ENCODE measurements at places on chromosomes 2 and 18.
A peak's percentile ranks its signal among the peaks of the same experiment; 100 is the strongest.

GRCh38 chr18:61334951-61335683 lies 1.9 kb downstream of the CDH20 start:
- no peak for DNase-seq

DNA sequence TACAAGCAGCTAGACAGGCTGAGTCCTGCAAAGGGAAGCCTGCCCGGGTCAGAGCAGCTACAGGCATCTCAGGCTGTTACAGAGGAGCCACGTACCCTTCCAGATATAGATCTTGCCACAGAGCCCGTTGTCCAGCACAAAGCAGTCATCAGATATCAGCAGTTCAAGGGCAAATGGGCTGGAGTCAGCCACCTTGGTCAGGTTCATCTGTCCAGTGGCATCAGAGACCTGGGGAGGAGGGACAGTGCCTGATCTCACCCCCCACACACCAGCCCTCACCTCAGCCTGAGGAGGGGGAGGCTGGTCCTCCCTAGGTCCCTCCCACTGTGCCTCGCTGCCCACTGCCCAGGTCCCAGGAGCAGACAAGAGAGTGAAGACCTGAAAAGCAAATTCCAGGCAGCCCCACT lies 12.2 kb downstream of the CAPG start:
- peak; percentile 0 for DNase-seq

GRCh38 chr2:3491306-3491705 lies 28.0 kb downstream of the ADI1 start:
- no peak for DNase-seq

DNA sequence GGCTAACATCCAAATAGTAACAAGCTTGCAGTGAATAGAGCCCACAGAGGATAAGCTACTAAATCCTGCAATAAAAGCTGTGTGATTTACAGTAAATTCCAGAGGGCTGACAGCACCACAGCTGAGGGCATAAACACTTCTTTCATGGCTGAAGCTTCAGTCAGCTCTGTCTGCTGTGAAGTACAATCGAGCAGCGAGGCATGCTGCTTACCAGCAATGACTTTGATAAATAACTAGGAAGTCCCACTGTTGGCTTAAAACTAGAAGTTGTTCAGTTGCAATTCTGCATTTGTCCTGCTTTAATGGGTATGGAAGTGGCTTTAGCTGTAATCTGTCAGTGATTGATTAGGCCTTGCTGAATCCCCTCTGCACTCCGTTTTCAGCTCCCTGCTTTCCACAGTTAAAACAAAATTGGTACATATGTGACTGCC lies 65.2 kb upstream of the FIGN start:
- DNase-seq: peak; percentile 41

GRCh38 chr2:200345975-200346374 lies 39.5 kb downstream of the SPATS2L start:
- DNase-seq: no peak

- no peak for DNase-seq
Measured at GRCh38 chr2:36771671-36772070, 75.2 kb downstream of the VIT start.

DNA sequence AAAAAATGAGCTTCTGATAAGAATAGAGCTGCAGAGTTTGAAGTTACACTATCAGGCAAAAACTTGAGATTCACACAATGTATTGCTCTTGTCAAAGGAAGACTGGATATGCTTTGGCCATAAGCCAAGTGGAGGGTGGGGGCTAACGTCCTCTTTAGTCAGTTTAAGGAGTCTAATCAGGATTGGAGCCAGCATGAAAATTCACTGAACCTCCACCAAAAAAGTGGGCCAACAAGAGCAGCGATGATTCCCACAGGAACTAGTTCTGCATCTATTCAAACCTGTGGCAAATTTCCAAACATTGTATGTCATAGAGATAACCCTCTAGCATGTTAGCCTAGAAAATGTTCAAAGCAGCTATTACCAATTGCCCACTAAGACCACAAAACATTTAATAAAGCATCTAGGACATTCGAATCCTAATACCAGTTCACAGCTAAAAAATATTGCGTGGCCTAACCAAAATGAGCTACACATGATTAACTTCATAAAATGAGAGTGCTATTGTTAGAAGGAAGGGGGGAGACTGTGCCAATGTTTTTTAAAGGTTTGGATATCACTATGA lies 43.5 kb upstream of the TMEM247 start:
- no peak for DNase-seq

DNA sequence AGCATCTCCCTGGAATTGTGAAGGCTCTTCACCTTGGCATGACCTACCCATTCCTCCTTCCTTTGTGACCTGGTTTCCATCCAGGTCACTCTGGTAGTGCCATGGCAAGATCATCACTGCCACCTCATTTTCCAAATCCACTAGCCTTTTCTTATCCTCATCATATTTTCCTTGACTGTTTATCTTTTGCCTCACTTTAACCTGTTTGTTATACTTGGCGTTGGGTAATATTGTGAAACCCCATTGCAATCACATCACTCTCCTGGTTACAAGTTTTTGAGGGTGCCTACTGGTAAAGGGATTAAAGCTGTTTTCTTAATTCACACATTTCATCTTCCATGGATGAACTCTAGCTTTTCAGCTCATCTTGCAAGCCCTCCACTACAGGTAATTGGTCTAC lies 39.1 kb upstream of the IGFBP2 start:
- no peak for DNase-seq

- DNase-seq: peak; percentile 64
Measured at GRCh38 chr2:151410485-151410834, 758 bp downstream of the RIF1 start.

GRCh38 chr2:203395858-203396257 lies 67.7 kb downstream of the ABI2 start:
- no peak for DNase-seq

All from iPS-NIHi11 (cell line).